Inflammatory macrophage treated with lipopolysaccharide for 4 hours (primary cell): ENCODE measurements at places on chromosomes 1 and 21.

DNA sequence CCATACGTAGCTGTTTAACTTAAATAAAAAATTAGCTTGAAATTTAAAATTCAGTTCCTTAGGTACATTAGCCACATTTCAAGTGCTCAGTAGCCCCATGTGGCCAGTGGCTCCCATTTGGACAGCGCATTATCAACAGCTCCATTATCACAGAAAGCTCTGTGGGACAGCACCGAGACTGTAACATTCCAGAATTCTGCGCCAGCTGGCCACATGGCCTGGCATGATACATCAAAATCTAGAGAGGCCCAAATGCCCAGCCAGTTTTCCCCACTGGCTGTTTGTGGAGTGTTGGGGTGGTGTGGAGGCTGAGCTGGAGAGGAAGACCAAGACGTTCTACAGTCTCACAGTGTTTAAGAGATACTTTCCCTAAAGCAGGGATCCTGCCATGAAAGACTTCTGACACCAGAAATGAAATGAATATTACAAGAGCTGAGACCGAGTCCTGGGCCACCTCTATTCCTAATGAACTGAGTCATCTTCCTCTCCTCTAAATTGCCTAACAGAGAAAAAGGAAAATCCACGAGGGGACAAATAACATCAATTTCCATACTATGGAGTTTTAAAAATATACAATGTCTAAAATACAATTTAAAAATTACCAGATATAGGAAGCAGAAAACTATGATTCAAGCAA lies 27.3 kb upstream of the ACTA1 start:
- no peak for DNase-seq

GRCh38 chr1:9350013-9350908 lies 57.6 kb downstream of the SPSB1 start:
- DNase-seq = no peak

GRCh38 chr1:196655071-196655470 lies 3.2 kb downstream of the CFH start:
- DNase-seq = no peak

DNA sequence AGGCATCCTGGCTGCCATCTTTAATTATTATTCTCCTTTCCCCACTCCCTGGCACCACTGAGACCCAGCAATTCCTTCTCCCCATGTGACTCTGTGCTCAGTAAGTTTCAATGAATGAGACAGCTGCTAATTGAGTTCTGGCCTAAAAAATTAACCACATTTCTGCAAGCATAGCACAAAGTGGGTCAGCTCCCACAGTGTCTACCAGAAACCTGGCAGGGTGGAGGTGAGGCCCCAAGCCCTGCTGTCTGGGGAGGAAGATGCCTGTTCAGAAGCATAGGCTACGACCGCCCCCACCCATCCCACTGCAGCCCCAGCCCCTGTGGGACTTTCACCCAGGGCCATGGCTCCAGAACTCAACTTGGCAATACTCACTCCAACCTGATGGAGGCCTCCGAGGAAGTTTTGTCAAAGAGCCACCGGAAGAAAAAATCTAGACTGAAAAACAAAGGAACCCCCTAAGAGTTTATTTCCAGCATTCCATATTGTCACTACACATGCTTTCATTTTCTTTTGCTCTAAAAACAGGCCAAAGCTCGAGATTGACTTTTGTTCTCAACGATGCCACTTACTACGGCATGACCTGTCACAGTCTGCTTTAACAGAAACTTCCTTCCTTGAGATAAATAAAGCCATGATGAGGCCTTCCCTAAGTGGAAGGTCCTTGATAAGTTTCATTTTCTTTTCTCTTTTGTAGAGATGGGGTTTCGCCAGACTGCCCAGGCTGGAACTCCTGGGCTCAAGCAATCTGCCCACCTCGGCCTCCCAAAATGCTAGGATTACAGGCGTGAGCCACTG lies 26.5 kb downstream of the TMEM63A start:
- peak; percentile 59 for DNase-seq

GRCh38 chr1:87291107-87291506 lies 37.6 kb upstream of the LMO4 start:
- DNase-seq = no peak
